ENCODE measurements at places on chromosomes 12 and 14.

DNA sequence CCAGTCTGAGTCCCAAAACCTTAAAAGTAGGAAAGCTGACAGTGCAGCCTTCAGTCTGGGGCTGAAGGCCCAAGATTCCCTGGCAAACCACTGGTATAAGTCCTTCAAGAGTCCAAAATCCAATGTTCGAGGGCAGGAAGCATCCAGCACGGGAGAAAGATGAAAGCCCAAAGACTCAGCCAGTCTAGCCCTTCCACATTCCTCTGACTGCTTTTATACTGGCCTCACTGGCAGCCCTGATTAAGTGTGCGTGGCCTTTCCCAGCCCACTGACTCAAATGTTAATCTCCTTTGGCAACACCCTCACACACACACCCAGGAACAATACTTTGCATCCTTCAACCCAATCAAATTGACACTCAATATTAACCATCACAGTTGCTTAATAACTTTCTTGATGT is 372.1 kb upstream of the CCDC196 start:
- no peak for DNase-seq

GRCh38 chr14:21121122-21121521 is 20.3 kb downstream of the TMEM253 start:
- no peak for DNase-seq

DNA sequence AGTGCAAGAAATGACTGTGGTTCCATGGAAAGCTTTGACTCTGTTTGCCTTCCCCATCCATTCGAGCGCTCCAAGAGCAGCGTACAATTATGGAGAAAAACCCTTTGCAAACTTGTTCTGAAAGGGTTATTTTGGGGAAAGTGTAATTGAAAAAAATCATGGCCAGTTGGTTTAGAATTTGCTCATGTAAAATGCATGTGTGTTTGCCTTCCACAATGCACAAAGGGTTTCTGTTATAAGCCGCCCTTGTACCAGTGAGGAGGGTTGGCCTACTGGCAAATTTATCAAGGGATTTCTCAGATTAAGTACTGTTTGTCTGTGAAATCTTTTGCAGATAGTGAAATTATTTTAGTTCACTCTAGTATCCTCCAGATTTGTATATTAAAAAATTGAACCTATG is 62.7 kb upstream of the PELI2 start:
- DNase-seq: no peak

GRCh38 chr14:69852531-69853321 is 26.5 kb upstream of the SMOC1 start:
- no peak for DNase-seq

DNA sequence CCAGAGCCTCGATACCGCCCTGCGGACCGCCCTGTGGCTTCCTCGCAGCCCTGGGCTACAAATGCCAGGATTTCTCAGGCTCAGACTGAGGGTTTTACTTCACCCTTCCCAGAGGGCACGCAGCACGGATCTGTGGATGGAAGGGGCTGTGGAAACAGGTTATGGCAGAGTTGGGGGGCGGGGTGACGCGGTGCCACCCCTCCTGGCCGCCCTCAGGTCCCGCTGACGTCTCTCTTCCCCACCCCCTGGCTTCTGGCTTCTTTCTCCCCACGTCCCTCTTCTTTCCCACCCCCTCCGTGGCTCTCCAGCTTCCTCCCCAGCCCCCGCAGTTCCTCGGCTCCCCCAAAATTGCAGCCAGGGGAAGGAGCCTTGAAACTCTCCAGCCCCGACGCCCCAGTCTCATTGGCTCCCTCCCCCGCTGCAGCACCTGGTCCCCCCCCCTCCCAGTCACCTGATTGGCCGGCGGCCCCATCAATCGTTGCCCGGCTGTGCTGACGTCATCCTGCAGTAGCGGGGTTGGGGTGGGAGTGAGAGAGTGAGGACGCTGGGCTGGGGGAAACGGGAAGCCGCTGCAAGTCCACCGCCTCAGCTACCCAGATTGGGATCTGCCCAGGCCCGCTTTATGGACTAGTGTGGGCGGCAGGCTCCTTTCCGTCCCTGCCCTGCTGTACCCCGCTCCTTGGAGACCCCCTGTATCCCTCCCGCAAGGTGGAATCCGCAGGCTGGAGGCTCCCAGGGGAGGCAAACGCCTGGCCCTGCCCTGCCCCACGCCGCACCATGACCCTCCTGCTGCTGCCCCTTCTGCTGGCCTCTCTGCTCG is at the start of gene CLSTN3:
Gene CLSTN3 (plus strand): TSS at position 500 of the 820 bp plus-strand sequence. CDS start 278 bp downstream, at position 778.
- DNase-seq: peak; percentile 54

DNA sequence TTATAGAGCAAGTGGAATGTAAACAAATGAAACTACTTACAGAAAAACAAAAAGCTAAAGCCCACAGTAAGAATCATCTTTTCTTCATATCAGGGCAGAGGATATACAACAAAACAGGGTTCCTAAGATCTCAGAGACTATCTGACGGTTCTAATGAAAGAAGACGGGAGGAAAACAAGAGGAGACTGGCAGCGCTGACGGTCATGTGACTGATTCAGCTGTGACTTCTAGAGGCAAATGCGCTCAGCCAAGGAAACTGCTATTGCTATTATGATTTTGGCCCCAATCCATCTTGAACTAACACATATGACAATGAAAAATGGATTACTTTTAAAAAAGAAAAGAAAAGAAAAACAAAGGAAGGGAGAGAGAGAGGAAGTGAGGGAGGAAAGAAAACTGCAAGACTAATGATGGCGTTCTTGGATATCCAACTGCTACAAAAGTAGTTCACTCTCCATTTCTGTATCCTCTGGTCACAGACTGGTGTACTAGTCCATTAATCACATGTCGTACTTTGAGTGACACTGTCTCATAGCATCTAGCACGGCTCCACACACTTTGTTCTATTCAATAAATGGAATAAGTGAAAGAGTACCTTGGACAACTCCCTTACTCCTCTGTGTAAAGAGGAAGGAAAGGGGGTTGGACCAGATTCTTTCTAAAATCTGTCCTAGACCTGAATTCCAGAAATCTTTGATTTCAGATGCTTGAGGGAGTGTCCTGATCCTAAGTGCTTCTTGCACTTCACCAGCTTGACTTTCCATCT is 119.3 kb downstream of the DAD1 start:
- DNase-seq: no peak

- DNase-seq: no peak
Observed at GRCh38 chr14:69882915-69883314, 3.7 kb downstream of the SMOC1 start.

- DNase-seq: no peak
Observed at GRCh38 chr12:69936766-69937165, 111.7 kb downstream of the MYRFL start.

DNA sequence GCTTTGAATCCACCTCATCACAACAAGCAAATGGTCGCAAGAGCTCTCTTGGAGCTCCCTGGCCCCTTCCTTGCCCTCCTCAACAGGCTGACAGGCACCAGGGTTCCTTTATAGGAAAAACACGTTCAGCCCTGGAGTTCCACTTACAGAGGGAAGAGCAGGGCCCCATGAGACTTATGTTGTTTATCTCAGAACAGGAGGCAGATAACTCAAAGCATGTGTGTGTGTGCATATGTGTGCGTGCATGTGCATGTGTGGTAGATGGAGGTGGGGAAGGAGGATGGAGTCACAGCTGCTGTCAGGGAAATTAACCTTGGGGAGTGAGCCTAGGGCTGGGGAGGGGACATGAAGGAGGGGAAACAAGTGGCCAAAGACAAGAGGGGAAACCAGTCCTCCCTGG is 138.1 kb downstream of the DPF3 start:
- no peak for DNase-seq

DNA sequence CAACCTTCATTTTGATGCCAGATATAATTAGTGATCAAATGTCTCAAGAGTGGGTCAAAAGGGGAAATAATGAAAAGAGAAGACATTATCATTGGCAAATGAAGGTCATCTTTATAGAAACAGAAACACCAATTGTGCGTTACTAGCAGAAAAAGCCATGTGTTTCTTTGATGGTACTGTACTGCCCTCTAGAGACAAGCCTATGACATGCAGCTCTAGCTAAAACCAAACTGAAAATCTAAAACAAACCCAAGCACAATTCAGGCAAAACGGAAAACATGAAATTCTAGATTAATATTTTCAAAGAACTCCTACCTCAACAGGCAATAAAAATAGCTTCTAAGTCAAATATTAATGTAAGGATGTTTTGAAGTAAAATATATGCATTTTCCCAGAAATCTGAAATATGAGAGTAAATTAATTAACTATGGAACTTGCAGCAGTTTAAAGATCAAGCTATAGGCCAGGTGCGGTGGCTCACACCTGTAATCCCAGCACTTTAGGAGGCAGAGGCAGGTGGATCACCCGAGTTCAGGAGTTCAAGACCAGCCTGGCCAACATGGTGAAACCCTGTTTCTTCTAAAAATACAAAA is 115.4 kb downstream of the KLHL28 start:
- DNase-seq: no peak

- no peak for DNase-seq
Observed at GRCh38 chr12:82952946-82953345, 266.2 kb downstream of the TMTC2 start.

DNA sequence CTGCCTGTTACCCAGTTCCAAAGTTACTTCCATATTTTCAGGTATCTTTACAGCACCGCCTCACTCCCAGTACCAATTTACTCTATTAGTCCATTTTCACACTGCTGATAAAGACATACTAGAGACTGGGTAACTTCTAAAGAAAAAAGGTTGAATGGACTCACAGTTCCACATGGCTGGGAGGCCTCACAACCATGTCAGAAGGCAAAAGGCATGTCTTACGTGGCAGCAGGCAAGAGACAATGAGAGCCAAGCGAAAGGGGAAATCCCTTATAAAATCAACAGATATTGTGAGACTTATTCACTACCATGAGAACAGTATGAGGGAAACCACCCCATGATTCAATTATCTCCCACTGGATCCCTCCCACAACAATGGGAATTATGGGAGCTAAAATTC is 9.8 kb downstream of the AREL1 start:
- DNase-seq: no peak

GRCh38 chr12:74483057-74483456 is 54.6 kb upstream of the ATXN7L3B start:
- DNase-seq: no peak

- no peak for DNase-seq
Observed at GRCh38 chr14:99255621-99256482, 16.1 kb downstream of the BCL11B start.

DNA sequence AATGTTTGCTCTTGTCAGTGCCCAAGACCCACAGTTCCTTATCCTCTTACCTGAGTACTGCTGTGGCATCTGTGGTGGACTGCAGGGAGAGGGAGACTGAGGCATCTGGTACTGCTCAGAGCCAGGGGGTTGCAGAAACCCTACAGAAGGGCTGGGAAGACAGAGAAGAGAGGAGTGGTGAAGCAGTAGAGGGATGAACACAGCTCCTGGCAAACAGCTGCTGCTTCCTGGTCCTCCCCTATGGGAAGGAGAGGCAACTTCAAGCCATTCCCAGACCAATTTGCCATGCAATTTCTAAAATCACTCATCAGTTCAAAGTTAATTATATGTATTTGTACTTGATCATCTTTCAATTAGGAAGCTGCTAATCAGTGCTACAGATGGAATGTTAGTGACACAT is 15.7 kb upstream of the STAC3 start:
- DNase-seq: no peak

DNA sequence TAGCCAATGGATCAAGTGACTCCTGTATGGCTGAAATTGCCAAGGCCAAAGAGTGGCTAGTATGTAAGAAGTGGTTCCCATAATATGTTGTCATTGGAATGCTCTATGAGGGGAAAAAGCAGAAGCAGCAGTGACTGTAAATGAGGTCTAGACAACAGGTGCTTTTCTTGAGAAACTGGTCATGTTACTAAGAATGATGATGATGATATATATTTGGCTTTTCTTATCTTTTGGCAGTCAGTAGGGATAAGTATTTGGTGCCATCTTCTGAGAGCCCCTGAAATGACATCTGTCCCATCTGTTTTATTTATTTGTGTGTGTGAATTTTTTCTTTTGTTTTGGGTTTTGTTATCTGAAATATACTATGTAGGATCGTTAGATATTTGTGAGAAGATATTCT is 141.7 kb downstream of the SYT1 start:
- no peak for DNase-seq

GRCh38 chr12:13948621-13949020 is 32.8 kb downstream of the GRIN2B start:
- DNase-seq: no peak
